Activated CD4-positive, alpha-beta T cell treated with anti-CD3 and anti-CD28 coated beads, Interleukin-2, amount 50 U/mL, for 24 hours (primary cell): ENCODE measurements at places on chromosomes 11 and 22.
A peak's percentile ranks its signal among the peaks of the same experiment; 100 is the strongest.

GRCh38 chr11:14742849-14743559, 99.4 kb downstream of the PDE3B start:
- no peak for DNase-seq

GRCh38 chr11:15136166-15136565, 21.4 kb downstream of the INSC start:
- no peak for DNase-seq

DNA sequence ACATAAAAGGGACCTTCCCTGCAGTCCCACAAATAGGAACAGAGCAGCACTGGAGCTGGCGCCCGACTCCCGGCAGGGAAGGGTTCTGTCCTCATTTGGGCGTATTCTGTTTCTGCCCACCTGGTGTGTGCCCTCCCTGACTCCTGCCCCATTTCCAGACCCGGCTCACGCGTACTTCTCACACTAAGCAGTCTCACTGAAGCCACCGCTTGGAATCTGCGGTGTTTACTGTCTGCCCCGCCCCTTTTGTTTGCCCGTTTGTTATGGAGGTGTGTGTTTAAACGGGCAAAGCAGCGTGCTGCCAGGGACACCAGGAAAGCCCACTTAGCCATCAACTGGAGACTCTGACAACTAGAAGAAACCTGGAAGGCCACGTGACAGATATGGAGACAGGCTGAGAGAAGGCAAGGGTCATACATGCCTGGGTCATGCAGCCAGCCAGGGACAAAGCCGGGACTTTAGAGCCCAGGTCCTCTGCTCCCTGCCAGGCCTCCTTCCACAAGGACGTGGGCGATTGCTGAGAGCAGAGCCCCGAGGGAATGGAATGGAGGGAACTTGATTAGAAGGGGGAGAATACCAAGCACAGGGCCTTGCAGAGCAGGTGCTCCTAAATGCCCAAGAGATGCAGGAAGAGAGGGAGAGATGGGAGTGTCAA, 8.7 kb upstream of the EFCAB6 start:
- DNase-seq = no peak

- DNase-seq = peak; percentile 37
Measured at GRCh38 chr11:117814766-117815261, 9.7 kb downstream of the FXYD2 start.

GRCh38 chr11:87125257-87125656, 87.5 kb downstream of the TMEM135 start:
- no peak for DNase-seq

DNA sequence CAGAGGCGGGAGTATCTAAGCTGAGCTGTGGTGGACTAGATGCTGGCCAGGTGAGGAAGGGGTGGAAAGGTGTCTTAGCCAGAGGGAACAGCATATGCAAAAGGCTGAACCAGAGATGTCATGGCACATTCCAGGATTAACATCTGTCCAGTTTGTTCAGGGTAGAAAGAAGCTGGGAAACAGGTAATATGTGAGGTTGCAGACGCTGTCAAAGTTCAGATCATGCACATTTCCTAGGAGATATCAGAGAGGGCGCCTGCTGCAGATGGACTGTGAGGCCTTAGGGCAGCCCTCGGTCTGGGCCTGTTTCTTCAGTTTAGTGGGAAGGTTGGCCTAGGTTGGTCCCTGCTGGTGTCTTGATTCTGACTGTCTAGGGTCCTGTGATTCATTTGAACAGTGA, 97.7 kb upstream of the CRYBB3 start:
- no peak for DNase-seq

DNA sequence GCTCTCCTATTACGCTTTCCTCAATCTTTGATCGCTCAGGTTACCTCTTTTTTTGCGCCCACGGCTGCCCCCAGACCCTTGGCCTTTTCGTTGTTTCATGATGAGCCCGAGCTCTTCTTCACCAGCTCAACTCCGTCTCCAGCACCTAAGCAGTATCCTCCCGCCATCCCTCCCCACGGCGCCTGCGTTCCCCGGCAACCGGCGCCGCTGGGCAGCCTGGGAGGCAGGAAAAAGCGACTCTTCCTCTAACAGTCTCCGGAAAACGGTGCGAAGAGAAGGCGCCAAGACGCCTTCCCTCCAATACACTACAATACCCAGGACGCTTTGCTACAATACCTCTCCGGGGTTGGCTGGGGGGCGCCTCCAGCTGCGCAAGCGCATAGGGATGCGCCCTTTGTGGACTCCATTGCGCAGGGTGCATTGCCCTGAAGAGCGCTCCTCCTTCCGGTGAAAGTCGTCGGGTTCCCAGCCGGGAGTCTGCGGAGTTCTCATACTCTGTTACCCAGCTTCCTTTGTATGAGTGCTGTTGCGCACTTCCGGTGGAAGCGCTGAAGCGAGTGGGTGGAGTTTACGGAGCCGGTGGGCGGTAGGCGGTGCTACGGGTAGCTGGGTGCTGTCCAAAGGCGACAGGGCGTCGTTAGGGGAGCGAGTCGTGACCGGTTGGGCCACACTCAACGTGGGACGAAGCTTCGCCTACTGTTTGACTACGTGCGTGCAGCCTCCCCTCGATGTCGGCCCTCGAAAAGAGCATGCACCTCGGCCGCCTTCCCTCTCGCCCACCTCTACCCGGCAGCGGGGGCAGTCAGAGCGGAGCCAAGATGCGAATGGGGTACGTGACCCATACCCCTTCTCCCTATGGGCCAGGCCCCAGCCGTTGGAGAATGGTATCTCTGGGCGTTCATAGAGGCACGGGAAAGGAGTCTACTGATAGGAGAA, at the start of the genes C2CD3 and PPME1:
Gene C2CD3 (minus strand): TSS at position 309 of the 936 bp plus-strand sequence. CDS start 210 bp downstream, at position 99.
Gene PPME1 (plus strand): TSS at position 596 of the 936 bp plus-strand sequence. CDS start 133 bp downstream, at position 729.
- peak; percentile 98 for DNase-seq
